ENCODE measurements at places on chromosomes 7 and 10. TPM values are rescaled to one million over a fixed set of nuclear protein-coding genes. Genes with fewer than 3 reads are reported as not detected.

- no peak for DNase-seq
Observed at GRCh38 chr7:43392638-43393330, 190.1 kb upstream of the STK17A start.

Gene WAPL
- 43.2 TPM for total RNA-seq

GRCh38 chr7:34240417-34240816 is 335.1 kb downstream of the BMPER start:
- DNase-seq = no peak

- DNase-seq = no peak
Observed at GRCh38 chr7:5117095-5117970, 71.7 kb downstream of the RBAK start.

DNA sequence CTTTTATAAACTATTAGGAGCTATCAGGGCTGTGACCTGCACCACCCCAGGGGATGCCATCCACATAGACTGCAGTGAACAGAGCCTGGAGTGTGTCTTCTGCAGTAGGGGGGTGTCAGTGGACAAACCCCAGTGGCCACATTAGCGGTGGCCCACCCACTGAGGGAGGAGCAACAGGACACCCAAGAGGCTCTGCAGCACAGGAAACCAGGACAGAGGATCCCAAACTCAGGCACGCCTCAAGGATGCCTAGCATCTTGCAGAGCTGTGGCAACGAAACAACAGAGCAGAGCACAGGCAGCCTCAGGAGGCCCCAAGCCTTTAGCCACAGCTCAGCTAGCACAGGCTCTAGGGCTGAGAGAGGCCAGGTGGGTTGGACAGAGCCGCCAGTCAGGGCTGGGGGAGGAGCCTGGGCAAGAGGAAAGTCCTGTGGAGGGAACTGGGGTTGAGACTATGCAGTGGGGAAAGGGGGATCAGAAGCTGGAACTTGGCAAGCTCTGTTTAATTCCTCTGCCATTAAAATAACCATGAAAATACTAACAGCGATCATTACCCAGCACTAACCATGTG is 53.8 kb downstream of the GRID1 start:
- no peak for DNase-seq

All from ureter (tissue), 1 donor.